ENCODE measurements at places on chromosomes 3 and 15. TPM values are rescaled to one million over a fixed set of nuclear protein-coding genes. Genes with fewer than 3 reads are reported as not detected.

The PLEKHO2 gene
- total RNA-seq, result 25.0 TPM

The SLC24A5 gene
- not detected for total RNA-seq

The SEC22A gene
- total RNA-seq, result 36.0 TPM

The GOLGA8M gene
- total RNA-seq, result 1.3 TPM

The VILL gene
- total RNA-seq, result 4.4 TPM

The GOLGA8F gene
- 0.30 TPM for total RNA-seq

The MESP2 gene
- not detected for total RNA-seq

The GNB5 gene
- total RNA-seq, result 11.7 TPM

GRCh38 chr3:13112521-13113345 lies 39.5 kb upstream of the IQSEC1 start:
- DNase-seq, result no peak

- DNase-seq, result no peak
Measured at GRCh38 chr3:177035676-177036075, 161.6 kb downstream of the TBL1XR1 start.

DNA sequence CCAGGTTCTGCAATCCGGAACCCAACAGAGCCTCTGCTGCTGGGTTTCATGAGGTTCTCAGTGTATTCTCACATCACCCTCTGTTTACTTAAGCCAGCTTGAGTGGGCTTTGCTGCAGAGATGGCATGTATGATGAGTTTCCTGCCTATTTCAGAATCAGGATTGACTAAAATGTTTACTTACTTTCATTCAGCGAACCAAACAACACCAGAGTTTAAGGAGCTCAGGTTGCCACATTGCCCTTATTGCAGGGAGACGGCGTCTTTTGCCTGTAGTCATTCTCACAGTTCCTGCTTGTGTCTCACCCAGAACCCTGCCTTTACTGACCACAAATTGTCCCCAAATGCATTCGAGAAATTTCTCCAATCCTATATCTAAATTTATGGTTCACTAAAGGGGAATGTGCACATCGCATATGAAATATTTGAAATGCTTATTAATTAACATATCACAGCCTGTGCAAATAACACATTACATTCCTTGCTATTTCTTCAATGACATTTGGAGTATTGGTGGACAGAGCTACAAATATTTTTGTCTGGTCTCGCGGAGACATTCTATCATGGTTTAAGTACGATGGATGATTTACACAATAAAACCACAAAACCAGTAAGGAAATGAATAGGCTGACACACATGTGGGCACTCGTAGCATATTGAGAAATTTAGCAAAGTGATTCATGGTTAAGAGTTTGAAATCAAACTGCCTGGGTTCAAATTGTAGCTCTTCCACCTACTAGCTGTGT lies 377.2 kb upstream of the CFAP20DC start:
- no peak for DNase-seq

DNA sequence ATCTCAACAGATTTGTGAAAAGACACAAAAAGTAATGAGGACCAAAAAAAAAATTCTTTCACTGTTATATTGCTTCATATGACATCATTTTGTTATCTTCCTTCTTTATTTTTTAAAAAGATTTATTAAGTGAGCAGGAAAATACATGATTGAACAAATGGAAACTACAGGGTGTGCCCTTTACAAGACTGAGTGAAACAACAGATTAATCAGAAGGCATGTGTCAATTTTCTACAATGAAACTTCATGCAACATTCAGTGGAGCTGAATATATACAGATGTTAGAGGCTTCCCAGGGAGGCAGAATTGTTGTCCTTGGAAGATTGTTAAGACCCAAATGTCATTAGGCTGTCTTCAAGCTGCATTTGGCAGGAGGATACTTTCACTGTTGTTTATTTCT lies 28.4 kb upstream of the SLC2A2 start:
- DNase-seq, result no peak

DNA sequence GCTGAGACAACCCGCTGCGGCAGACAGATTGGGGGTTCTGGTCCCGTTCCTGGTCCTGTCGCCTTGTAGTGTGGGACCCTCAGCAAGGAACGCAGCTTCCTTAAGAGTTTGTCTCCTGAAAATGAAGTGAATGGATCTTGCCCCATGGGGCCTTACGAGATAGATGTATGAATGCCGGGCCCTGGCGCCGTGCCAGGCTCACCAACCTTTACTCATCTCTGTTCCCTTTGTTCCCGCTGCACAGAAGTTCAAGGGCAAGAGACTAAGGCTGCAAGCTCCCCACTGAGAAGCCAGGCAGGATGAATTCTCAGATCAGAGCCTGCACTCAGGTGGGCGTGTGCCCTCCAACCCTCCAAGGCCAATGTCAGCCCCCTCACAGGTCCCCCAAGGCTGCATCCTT lies 162.7 kb upstream of the IQSEC1 start:
- no peak for DNase-seq

DNA sequence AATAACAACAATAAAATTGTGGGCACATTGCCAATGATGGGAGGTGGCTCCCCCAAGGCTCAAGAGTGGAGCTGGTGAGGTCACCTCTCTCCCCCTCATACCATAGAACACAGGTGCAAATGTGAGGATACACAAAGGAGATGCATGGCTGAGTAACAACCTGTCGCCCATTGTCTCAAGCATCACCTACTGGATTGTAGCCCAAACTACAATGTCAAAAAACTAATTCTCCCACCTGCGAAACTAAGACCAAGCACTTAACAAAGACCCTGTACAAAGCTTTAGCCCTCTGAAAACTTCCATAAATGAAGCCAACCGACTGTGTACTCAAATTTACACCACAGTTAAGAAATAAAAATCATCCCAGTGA lies 50.4 kb upstream of the IGSF11 start:
- no peak for DNase-seq

- no peak for DNase-seq
Measured at GRCh38 chr3:81048058-81048665, 713.3 kb downstream of the GBE1 start.

GRCh38 chr3:43794776-43795175 lies 104.0 kb downstream of the ABHD5 start:
- peak; percentile 35 for DNase-seq

DNA sequence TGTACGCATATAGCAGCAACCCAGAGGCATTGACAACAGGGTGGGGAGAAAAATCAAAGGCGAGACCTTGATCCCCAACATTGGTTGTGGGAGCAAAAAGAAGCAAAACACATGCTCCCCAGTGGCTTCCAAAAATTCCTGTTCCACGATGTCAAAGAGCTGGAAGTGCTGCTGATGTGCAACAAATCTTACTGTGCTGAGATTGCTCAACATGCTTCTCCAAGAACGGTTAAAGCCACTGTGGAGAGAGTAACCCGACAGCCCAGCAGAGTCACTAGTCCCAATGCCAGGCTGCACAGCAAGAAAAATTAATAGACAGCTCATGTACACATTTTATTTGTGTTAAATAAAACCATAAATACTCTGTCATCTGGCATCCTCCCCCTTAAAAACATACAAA lies 179.9 kb upstream of the PFN2 start:
- no peak for DNase-seq

GRCh38 chr3:187264911-187265310 lies 26.6 kb downstream of the MASP1 start:
- DNase-seq, result no peak

DNA sequence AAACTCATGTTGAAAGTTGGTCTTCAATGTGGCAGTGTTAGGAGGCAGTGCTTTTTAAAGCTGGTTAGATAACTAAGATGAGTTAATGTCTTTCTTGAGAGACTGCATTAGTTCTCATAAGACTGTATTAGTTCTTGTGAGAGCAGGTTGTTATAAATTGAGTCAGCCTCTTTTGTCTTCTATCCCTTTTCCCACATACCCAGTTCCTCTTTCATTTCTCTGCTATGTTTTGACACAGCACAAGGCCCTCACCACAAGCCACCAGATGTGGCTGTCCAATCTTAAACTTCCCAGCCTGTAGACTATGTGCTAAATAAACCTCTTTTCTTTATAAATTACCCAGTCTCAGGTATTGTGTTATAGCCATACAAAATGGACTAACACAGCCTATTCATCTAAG lies 94.6 kb upstream of the SNTN start:
- no peak for DNase-seq

DNA sequence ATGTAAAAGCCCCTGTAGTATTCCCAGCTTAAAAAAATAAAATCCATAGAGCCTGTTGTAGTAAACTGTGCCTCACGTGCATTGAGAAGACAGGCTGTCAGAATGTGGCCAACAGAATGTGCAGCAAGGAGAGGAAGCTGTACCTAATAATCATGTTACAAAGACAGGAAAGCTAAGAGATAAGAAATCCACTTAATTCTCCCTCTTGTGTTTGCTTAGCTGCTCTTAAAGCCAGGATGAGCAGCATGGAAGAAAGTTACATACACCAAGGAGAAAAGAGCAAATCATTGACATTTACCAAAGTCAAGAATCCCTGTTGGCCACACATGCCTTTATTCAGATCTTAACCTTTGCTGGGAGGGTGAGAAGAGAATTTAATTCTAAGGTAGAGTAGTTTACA lies 85.9 kb downstream of the TNIK start:
- no peak for DNase-seq

DNA sequence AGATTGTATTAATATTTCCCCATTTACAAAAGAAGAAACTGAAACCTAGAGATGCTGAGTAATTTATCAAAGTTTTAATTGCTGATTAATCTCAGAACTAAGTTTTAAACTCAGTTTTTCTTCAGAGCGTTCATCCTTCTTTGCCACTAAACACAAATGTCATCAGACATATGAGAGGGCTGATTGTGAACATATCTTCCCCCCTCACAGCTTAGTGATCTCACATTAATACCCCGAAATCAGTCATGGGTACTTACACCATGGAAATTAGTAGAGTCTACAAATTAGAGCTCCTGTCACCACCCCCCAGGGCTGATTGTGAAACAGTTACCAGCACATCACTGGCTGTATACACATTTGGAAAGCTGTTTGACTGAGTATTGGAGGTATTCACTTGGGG lies 189.3 kb upstream of the SGO1 start:
- DNase-seq, result no peak

GRCh38 chr3:127452321-127452821 lies 138.2 kb downstream of the TPRA1 start:
- no peak for DNase-seq

DNA sequence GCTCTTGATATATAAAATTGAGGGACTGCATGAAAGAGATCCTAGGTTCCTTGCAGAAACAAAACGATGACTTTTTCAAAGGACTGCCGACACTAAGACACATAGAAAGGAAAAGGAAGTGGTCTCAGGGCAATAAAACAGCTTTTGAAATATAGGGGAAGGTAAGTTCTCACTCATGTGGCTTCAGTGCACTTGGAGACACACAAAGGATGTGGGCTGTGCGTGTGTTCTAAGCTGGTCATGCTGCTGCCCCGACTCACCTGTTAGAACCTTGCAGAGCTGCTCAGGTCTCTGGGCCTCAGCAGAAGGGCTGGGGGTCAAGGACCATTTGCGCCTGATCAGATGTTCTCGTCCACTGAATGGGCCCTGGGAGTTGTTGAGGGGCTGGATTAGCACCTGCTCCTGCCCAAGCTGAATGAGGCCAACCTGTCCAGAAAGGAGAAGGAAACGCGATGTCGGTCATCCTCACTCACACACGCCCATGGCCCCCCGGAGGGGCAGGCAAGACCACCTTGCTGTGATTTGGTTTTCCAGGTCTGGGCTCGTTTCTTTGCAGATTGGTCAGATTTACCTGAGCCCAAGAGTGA lies 11.1 kb downstream of the ADAMTS17 start:
- no peak for DNase-seq

GRCh38 chr3:115071601-115072000 lies 75.5 kb downstream of the ZBTB20 start:
- peak; percentile 36 for DNase-seq

- DNase-seq, result no peak
Measured at GRCh38 chr3:197835509-197835908, 44.5 kb downstream of the LRCH3 start.

DNA sequence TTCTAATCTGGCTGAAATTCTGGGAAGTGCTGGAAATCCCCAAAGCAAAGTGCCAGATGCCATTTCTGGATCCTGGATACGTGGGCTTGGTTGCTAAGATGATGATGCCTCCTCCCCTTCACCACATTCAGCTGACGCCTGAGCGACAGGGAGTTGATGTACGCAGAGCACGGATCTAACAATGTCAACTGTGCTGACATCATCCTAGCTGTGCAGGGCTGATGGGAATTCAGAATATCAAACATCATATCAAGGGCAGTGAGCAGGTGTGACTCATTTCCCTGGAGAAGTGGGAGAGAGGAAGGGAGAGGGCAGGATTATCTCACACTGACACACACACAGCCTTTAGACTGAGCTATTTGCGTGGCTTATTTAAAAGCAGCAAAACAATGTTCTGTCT lies 92.6 kb upstream of the ZBTB20 start:
- DNase-seq, result peak; percentile 84

DNA sequence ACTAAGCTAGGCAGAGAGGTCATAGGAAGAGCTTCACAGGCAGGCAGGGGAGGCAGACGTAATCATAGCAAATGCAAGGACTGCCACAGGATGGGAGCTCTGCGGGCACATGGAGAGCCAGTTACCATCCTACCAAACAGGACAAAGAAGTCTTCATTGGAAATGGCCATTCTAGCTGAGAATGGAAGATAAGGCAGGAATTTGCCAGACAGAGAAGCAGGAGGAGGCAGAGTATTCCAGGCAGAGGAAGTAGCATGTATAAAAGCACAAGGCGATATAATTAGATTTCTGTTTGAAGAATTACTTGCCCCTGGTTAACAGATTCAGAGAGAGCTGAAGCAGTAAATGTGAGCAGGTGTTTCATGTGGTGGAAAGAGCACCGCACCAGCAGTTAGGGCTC lies 3.5 kb upstream of the SEMA5B start:
- DNase-seq, result no peak

DNA sequence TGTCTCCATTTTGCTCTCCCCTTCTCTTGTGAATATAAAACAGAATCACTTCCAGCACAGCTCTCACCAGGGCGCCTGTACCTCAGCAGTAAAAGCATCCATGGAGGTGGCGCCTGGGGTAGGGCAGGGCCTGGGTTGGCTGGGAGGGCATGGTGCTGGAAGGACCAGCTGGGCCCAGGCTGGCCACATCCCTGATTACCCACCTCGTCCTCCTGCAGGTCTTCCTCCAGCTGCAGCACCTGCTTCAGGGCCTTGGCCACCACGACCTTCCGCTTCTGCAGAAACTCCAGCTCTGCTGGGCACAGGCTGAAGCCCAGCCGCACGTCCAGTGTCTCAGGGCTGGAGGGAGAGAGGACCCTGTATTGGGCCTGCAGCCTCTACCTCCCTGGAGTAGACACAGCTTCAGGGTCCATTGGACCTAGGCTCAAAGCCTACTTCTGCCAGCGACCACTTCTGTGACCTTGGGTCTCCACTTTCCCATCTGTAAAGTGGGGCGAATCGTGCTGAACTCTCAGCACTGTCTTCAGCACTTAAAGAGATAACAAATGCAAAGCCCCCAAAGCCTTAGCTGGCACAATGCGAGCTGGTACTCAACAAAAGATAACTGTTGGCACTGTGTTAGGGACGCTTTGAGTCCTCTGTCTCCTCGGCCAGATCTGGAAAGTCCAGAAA lies 23.8 kb downstream of the PLA2G4E start:
- DNase-seq, result no peak

DNA sequence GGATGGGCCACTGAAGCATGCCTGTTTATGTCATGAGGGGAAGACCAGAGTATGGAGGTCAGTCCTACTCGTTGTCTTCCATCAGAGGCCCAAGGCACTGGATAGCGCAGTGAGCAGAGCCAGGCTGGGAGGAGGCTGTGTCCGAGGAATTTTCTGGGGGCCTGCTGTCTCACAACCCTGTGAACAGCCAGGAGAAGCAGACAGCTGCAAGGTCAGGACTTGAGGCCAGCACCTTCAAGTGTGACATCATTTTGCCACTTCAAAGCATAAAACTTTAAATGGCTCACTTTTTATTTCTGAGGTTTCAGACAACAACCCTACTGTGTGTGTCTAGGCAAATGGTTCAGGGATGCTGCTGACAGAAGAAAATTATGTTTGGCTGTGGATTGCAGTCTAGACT lies 47.2 kb downstream of the TMED3 start:
- no peak for DNase-seq

Measured in MG63 (cell line).